Activated CD4-positive, CD25-positive, alpha-beta regulatory T cell treated with anti-CD3 and anti-CD28 coated beads, Interleukin-2, amount 50 U/mL, for 16 hours (primary cell): ENCODE measurements at places on chromosomes 3 and 15.

- DNase-seq = no peak
Observed at GRCh38 chr3:8757551-8758518, 11.6 kb downstream of the OXTR start.

DNA sequence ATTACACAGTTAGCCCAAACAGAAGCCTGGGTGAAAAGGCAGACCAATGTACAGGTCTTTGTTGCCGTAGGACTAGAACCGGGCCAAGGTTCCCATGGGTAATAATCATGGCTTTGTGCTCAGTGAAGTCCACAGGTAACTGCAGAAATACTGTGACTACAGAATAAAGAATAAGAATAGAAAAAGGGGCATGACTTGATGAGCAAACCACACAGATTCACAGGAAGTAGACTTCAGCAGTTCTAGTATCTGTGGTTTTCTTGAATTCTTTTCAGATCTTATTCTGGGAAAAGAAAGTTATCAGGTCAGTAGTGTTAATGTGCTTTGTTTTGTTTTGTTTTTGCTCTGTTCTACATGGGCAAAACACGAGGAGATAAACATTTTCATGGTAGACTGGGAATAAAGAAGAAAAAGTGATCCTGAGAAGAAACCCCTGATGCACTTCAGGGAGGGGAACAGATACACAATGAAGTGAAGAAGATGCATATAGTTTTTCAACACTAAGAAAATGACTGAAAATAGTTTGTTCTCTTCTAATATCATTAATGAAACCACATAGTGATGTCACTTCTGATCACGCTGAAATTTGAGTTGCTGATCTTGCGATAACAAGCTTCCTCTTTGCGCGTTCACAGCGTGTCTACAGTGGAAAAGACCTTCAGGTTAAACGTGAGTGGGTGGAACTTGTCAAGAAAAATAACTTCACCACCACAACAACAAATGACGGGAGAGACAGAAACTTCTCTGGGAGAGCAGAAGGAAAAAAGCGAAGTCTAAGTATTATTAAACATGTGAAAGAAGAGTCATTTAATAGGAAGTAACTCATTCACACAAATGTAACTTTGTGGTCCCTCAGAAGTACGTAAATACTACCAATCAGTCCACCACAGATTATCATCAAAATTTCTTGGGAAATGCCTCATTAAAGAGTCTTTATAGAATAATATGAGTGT, 315.8 kb upstream of the SATB1 start:
- peak; percentile 54 for DNase-seq

DNA sequence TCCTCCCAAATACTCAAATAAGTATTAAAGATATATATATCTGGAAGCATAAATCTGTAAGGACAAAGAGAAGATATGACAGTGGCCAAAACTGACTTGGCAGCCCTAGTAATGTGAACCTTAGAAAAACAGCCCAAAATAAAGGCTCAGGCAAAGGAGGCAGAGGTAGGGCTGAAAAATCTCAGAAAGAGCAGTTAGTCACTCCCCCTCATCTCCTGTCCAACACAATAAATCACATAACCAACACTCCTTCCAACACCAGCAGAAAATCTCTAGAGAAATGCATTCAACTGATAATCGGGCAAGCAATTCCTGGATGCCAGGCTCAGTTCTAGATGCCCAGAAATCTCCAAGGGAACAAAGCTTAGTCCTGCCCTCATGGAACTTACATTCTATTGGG, 22.1 kb upstream of the CHRM5 start:
- no peak for DNase-seq

DNA sequence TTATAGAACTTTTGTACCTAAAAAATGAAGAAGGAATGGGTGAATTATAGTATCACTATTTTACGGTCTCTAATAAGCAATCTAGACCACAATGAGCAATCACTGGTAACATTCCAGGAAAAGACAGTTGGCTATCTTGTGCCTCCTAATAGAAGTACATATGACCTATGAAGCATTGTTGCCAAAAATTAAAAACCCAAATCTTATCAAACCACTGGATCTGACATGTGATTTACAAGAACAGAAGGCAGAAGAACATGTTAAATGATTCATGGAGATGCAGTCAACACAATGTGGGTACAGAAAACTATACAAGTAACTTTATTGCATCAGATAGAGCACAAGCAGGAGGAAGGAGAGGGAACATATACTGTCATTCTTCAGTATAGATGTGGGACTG, 14.5 kb upstream of the HYKK start:
- no peak for DNase-seq

- DNase-seq = no peak
Observed at GRCh38 chr3:46974421-46975171, 1.9 kb downstream of the CCDC12 start.

- no peak for DNase-seq
Observed at GRCh38 chr3:69205385-69205784, 83.0 kb upstream of the LMOD3 start.

DNA sequence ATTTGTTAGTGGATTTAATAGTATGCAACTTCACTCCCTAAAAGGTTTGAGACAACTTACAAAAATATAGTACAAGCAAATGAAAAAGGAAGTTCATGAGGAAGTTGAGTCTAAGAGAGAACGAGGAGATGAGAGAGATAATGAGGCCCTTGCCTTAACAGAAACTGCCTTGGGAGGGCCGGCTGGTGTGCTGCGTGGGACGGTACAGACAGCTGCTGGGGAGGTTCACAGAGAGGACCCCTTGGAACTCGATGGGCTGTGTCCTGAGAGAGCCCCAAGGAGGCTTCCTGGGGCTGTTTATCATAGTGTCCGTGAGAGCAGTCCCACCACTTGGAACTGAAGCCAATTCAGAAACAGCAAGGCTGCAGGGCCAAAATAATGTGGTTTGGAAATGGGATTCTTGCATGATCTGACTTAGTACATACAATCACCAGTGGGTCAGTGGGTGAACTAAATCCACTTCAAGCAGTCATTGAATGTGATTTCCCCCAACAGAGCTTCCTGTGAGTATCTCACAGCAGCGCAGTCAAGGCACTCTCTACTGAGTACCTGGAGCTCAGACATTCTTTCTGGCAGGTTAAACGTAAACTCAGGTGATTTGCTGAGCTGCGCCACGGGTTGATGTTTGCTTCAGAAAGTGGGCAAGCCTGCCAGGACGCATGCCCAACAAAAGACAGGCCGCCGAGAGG, 90.8 kb downstream of the CRTC3 start:
- no peak for DNase-seq

- no peak for DNase-seq
Observed at GRCh38 chr3:66177026-66177425, 43.8 kb upstream of the SLC25A26 start.

DNA sequence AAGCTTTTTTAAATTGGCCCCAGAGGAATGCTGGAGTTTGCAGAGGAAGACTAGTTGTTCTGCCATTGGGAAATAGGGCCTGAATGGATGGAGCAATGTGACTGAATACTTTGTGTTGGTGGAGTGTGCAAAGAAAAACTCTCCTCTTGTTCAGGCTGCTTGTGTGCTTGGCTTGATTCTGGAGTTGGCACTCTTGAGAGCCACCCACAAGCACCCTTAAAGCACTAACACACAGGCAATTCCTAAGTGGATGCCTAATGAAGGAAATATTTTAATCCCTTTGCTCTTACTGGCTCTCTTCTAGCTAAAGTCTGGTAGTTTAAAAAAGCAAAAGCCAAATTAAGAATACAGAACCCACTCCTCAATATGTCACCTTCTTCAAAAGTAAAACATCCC, 304.4 kb upstream of the C2CD4B start:
- no peak for DNase-seq

GRCh38 chr3:72818092-72818773, 30.0 kb downstream of the SHQ1 start:
- no peak for DNase-seq
